Breast epithelium (tissue), 4 donors: ENCODE measurements at places on chromosomes 12 and 14.
A peak's percentile ranks its signal among the peaks of the same experiment; 100 is the strongest.

- DNase-seq, result no peak
Observed at GRCh38 chr12:66688846-66689439, 10.1 kb upstream of the GRIP1 start.

DNA sequence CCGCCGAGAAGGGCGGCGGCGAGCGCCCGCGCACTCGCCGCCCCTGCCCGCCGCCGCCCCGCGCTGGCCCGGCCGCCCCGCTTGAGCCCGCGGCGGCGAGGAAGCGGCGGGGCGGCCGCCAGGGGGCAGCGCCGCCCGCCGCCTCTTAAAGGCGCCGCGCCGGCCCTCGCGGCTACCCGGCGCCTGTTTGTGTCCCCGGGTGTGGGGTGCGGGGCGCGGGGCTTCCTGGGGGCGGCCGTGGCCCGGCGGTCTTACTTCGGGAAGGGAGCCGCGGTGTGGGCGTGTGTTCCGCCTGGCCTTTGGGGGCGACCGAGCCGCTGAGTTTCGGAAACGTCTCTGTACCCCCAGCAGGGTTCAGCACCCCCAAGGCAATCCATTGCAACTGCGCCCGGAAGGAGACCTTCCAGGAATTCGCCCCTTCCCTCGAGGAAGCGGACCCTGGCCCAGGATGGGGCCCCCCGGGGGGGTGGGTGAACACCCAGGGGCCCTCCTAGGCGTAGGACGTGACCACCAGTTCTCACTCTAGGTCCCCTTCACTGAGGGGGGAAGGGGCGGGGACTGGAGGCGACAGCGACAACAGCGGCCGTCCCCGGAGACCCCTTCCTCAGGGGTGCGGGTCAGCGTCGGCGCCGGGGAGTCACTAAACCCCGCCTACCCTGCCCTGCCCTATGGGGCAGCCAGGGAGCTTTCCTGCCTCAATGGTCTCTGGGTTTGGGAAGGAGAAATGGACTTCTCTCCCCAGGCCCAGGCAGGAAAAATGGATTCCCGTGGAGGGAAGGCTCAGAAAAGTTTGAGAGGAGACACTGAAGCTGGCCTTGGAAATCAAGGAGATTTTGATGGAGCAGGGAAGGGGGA, at the start of gene ITPK1:
Gene ITPK1 (minus strand): TSS at position 105 of the 855 bp plus-strand sequence. CDS start 762 bp downstream, outside the sequence.
- DNase-seq, result no peak

GRCh38 chr12:41881891-41882805, 262.5 kb downstream of the GXYLT1 start:
- DNase-seq, result no peak

DNA sequence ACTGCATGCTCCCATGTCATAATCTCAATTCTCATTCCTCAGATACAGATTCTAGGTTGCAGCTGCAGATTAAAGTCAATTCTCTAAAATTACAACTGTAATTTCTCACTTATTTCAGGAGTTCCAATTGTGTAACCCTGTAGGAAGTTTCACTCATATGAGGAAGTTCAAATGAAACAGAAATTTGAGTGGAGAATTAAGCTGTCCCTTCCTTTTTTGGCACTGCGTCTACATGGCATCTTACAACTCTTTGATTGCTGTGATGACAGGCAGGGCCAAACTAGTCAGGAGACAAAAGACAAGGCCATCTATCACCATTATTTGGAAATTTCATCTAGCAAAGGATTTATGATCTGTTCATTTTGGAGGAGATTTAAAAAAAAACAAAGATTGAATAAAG, 13.3 kb upstream of the GRIP1 start:
- DNase-seq, result no peak

- DNase-seq, result no peak
Observed at GRCh38 chr12:121490401-121491281, 90.2 kb downstream of the KDM2B start.

GRCh38 chr14:91324606-91325575, 80.4 kb upstream of the GPR68 start:
- DNase-seq, result no peak

- no peak for DNase-seq
Observed at GRCh38 chr14:52313462-52313861, 650 bp upstream of the PTGER2 start.

- no peak for DNase-seq
Observed at GRCh38 chr12:71972441-71973074, 33.9 kb downstream of the TPH2 start.

- peak; percentile 12 for DNase-seq
Observed at GRCh38 chr14:101062065-101062450, 158.5 kb upstream of the RTL1 start.

- DNase-seq, result no peak
Observed at GRCh38 chr14:50233166-50233950, 2.0 kb upstream of the SOS2 start.

GRCh38 chr14:44204061-44204835, 302.8 kb downstream of the FSCB start:
- DNase-seq, result no peak

DNA sequence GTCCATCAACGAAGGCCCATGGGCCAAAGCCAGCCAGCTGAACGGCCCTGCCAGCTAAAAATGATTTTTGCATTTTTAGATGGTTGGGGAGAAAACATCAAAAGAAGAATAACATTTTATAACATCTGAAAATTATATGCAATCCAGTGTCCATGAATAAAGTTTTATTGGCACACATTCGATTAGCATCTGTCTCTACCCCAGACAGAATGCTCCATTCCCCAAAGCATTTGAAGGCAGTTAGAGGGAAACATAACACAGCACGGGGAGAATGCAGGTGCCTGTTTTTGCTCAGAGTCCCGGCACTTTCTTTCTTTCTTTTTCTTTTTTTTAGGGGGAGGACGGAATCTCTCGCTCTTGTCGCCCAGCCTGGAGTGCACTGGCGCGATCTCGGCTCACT, 110.7 kb downstream of the ZNF664 start:
- DNase-seq, result no peak

GRCh38 chr12:10361084-10361483, 28.8 kb downstream of the KLRK1 start:
- no peak for DNase-seq

- DNase-seq, result no peak
Observed at GRCh38 chr12:75439048-75439447, 41.5 kb upstream of the GLIPR1 start.

- DNase-seq, result no peak
Observed at GRCh38 chr14:45247427-45247826, 5.6 kb downstream of the MIS18BP1 start.

DNA sequence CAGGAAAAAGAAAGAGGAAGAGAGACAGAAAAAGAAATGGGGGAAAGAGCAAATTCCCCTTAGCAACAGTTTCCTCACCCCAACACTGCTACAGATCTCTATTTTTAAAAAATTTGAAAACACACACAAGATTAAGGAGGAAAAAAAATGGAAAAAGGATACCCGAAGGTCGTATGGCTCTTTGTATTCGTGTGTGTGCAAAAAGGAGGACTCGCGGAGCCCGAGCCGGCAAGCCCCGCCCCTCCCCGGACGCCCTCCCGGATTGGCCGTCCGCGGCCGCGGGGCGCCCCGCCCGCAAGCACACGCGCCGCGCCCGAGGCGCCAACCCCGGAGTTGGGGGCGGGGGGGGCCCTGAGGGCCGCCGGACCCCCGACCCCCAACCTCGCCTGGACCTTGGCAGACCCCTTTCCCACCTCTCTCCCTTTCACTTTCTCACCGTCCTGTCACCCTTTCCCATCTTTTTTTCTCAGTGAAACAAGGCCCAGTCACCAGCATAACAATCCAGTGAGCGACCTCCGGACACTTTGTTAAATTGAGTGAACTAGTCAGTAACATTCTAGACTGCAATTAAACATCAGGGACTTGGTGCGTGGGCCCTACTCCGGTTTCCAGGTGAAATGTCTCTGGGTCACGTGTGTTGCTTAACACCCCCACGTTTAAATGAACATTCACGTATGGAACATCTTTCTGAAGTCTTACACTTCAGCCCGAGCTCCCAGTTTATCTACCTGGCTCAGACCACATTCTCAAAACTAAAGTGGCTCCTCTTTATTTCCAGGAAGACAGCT, at the start of gene C14orf93:
Gene C14orf93 (minus strand): TSS at position 205 of the 788 bp plus-strand sequence. CDS start 11,120 bp downstream, outside the sequence.
- peak; percentile 70 for DNase-seq

GRCh38 chr14:64234877-64235651, 59.1 kb downstream of the ESR2 start:
- peak; percentile 62 for DNase-seq

DNA sequence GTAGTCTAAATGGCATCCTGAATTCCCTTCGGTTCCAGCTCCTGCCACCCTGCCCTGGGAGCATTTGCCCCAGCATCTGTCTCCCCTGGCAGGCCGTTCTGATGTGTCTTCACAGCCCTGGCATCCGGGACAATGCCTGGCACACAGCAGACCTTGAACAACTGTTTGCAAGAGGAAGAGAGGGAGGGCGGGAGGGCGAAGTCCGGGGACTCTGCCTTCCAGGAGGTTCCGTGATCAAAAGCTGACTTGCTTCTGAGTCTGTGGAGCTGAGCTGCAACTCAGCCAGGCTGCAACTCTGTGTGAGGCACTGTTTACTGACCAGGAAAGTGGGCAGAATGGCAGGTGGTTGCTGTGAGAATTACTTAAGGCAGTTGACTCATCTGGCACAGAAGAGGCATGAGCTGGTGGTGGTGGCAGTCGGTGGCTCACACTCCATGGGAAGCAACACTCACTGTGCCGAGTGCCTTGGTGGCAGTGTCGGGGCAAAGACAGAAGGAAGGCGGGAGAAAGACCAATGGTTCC, 61.1 kb upstream of the DLK1 start:
- DNase-seq, result peak; percentile 43

DNA sequence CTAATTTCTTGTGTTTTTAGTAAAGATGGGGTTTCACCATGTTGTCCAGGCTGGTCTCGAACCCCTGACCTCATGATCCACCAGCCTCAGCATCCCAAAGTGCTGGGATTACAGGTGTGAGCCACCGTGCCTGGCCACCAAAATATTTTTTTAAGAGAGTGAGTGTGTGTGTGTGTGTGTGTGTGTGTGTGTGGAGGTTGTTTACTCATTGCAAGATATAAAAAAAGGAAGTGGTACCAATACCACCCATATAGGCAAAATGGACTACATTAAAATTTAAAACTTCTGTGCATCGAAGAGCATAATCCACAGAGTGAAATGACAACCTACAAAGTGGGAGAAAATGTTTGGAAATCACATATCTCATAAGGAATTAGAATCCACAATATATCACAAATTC, 15.5 kb upstream of the CLEC2A start:
- DNase-seq, result no peak

GRCh38 chr12:109718390-109718789, 4.8 kb downstream of the FAM222A start:
- DNase-seq, result no peak

- no peak for DNase-seq
Observed at GRCh38 chr14:100017553-100017952, 47.7 kb upstream of the EVL start.

- no peak for DNase-seq
Observed at GRCh38 chr14:24398653-24399446, at the start of gene NYNRIN. NYNRIN (plus strand) TSS chr14:24399003; CDS start chr14:24399247, 244 bp downstream.

DNA sequence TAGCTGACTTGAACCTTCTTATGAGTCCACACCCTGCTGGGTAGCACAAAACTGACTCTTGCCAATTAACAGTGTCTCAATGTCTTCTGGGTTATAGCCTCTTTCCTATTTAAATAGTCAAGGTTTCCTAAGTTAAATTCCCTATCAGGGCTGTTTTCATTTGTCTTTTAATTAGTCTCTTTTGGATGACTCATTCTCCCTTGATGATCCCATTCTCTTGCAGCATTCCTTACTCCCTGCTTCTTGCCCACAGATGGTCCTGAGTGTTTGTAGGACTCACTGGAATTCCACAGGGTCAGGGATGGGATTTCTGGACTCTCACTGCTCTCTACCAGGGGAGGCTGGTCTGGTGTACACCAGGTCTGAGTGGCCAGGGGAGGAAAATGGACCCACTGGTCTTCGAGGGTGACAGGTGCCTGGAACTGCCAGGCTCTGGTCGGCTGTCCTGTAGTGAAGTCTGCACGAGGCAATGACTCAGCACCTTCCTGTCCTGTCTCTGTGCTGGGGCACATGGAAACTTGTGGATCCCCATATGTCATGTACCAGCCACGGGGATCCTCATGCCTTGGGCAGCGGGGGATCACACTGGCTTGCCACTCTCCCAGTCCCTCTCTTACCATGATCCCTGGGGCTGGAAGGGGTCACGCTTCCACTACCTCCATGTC, 236.5 kb upstream of the PELI2 start:
- no peak for DNase-seq

- DNase-seq, result no peak
Observed at GRCh38 chr12:132582058-132582420, 28.3 kb downstream of the LRCOL1 start.

DNA sequence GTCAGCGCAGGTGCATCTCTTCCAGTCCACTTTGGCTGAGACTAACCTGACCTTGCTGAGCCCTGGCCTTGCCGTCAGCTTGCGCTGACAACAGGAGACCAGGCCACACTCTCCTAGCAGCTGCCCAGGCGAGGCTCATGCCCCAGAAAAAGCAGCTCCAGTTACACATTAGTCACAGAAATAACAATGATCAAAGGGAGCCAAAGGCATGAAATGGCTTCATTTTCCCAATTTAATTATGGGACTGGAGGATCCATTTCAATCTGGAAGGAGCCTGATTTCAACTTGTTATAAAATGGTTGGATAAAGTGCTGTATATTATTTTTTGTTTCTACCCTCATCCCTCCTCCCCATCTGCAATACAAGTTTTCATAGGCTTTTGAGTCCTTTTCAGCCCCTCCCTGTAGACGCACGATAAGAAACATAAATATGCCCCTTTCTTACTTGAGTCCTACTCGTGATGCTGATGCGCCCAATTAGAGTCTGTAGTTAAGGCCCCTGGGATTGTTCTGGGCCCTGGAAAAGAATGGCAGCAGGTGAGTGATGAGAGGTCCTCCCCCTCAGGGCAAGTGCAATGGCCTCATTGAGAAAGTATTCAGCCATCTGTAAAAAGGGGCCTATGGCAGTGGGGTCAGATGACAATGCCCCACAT, 376.0 kb downstream of the C12orf75 start:
- no peak for DNase-seq

DNA sequence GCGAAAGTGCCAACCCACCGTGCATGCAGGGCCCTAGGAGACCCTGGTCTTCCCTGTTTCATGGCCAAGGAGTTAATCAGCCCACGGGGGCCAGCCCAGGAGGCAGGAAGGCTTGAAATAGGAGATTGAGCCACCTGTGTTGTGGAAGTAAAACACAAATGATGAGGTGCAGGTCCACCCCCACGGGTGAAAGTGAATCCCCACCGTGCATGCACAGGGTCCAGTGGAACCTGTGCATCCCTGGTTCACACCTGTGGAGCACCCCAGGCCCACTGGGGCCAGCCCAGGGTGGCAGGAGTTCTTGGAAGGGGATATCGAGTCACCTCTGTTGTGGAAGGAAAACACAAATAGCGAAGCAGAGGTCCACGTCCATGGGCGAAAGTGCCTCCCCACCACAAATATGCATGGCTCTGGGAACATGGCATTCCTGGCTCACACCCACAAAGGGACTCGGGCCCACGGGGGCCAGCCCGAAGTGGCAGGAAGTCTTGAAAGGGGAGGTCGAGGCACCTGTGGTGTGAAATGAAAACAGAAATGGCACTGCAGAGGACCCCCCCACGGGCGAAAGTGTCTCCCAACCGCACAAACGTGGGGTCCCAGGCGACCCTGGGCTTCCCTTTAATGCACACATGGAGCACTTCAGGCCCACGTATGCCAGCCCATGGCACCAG, 381.5 kb downstream of the ALG10 start:
- DNase-seq, result peak; percentile 20
